Effector memory CD4-positive, alpha-beta T cell (primary cell): ENCODE measurements at places on chromosomes 3 and 15.

DNA sequence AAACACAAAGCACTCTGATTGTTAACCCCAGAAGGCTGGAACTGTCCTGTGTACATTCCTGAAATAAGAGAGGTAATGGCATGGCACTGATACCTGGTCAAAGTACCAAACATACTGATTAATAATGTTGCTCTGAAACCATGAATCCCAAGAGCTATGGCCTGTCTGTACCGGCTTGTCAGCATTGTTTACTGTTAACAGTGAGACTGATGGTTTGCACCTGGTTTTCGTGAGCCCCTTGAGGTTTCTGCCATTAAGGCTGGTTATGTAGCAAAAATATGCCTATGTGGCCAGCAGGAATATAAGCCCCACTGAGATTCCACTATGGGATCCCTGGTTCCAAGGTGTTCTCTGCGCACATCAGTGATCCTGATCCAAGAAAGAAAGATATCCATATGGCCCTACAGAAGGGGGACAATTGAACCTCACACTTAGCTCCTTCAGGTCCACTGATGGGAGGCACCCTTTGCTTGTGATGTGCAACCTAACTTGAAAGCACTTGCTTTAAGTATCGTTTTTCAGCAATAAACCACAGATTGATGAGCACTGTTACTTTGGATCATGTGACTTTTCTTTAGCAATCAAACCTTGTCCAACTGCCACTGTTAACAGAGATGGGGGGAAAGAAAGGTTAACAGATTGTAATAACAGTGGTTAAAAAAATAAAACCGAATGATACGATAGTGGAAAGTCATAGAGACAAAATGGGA is 65.2 kb downstream of the TBL1XR1 start:
- no peaks in the 10 kb centered on the region for H3K27me3 ChIP-seq
- no peaks in the 10 kb centered on the region for H3K36me3 ChIP-seq
- DNase-seq, result no peak
- no peak overlapping the region for H3K4me3 ChIP-seq

DNA sequence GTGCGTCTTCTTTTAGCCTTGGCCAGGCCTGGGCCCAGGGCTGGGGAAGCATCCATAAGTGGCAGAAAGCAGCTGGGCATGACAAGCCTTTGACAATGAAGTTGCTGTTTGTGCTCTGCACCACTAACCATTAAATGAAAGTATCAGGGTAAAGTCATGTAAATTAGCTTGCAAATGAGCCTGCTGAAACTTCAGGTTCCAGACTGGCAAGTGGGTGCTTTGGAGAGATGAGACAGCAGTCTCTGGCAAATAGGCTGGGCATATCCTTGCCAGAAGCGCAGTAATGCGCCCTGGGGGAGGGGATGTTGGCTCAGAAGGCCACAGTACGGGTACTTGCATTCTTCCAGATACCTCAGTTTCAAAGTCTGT is 40.7 kb downstream of the RAB6B start:
- no peak overlapping the region for H3K27ac ChIP-seq
- H3K4me1 ChIP-seq, result no peaks in the 10 kb centered on the region
- H3K27me3 ChIP-seq, result no peaks in the 10 kb centered on the region
- DNase-seq, result no peak
- no peak overlapping the region for H3K4me3 ChIP-seq

- no peaks in the 10 kb centered on the region for H3K4me1 ChIP-seq
- H3K27ac ChIP-seq, result no peak overlapping the region
- H3K4me3 ChIP-seq, result no peak overlapping the region
These were observed 58.5 kb downstream of the LPP start for GRCh38 chr3:188212308-188212969.

- no peaks in the 10 kb centered on the region for H3K36me3 ChIP-seq
- no peak for DNase-seq
- H3K4me1 ChIP-seq, result no peaks in the 10 kb centered on the region
These were observed 5.6 kb upstream of the SRPRB start for GRCh38 chr3:133799794-133800585.

DNA sequence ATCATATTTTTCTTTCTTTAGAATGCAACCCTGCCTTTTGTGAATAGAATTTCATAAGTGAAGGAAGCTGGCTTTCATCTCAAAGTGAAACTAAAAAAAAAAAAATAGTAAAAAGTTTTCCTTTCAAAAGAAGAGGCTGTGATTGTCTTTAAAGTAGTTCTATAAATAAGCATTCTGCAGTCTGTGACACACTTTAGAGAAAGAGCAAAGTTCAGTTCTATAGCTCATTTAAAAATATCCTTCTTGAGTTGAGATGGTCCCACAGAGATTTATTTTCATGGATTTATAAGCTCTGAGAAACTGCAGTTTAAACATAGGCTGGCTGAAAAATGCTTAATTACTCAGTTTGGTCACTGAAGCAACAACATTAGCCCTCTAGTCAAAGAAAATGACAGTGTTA is 36.1 kb upstream of the CNTN6 start:
- H3K36me3 ChIP-seq, result no peaks in the 10 kb centered on the region
- H3K27ac ChIP-seq, result no peak overlapping the region
- H3K4me3 ChIP-seq, result no peak overlapping the region
- no peaks in the 10 kb centered on the region for H3K4me1 ChIP-seq
